DMS53 (cell line): ENCODE measurements at places on chromosomes 2 and 18.
A peak's percentile ranks its signal among the peaks of the same experiment; 100 is the strongest.

GRCh38 chr2:127650785-127651380, 4.9 kb downstream of the GPR17 start:
- DNase-seq: no peak

DNA sequence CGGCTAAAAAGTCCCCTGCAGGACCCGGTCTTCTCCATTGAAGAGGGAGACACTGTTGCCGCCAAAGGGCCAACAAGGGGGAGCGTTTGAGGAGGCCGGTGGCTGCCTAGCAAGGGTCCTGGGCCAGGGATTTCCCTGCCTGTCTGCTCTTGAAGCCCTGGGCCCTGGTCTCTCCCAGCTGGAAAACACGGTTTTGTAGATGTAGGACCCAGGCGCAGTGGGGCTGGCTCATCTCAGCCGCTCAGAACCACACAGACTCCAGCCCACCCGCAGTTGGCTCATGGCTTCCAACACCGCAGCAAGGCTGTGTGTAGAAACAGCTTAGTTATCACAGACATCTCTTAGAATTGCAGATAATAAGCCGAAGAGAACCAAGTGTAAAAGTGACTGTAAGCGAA, 57.1 kb upstream of the TWIST2 start:
- DNase-seq: no peak

GRCh38 chr2:78353168-78353567, 672.3 kb upstream of the REG3G start:
- DNase-seq: peak; percentile 15

DNA sequence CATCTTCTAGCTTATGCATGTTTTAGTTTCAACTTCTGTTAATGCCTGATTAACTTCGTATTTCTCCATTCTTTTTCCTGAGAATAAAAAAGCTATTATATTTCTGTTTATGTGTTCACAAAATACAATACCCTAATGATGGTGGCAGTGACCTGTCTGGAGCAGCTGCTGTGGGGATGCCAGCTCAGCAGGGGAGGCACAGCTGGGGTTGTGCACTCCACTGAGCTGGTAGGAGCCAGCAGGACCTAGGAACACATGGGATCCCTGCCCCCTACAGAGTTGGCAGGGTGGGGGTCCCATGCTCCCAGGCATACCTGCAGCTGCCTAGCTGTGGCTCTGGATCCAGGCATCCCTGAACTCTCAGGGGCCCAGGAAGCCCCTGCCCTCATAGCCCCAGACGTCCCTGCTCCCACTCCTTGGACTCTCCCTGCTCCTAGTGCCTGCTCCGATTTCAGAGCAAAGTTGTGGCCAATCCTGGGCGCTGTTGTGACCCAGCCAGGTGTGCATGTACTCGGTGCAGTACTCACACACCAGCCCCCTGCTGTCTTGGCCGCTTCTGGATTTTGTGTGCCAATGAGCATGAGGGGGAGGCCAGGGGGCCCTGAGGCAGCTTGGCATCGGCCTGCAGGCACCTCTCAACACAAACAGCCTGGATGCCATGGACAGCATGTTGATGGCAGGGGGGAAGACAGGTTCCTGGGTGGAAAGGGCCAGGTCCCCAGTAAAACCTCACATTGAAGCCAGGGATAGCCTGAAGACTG, 546.0 kb downstream of the ZNF804A start:
- no peak for DNase-seq

GRCh38 chr18:52451256-52451655, 111.3 kb downstream of the DCC start:
- DNase-seq: no peak

- no peak for DNase-seq
Measured at GRCh38 chr2:218030409-218031195, 27.8 kb upstream of the TNS1 start.
